ENCODE measurements at places on chromosomes 7 and 10. TPM values are rescaled to one million over a fixed set of nuclear protein-coding genes. Genes with fewer than 3 reads are reported as not detected.

The PNLIPRP2 gene
- total RNA-seq = not detected

The PPP1R3C gene
- 1.6 TPM for total RNA-seq

The STAG3 gene
- 3.4 TPM for total RNA-seq

The CALML3 gene
- total RNA-seq = not detected

The MRLN gene
- total RNA-seq = not detected

The SPDYE9 gene
- not detected for total RNA-seq

- DNase-seq = no peak
- no peak overlapping the region for H3K27ac ChIP-seq
- H3K4me1 ChIP-seq = no peaks in the 10 kb centered on the region
- no peaks in the 10 kb centered on the region for H3K27me3 ChIP-seq
- no peaks in the 10 kb centered on the region for H3K36me3 ChIP-seq
- no peak overlapping the region for H3K4me3 ChIP-seq
These were observed 47.1 kb upstream of the ZNRF2 start for GRCh38 chr7:30237271-30237695.

GRCh38 chr7:47782022-47782421, 166.2 kb downstream of the PKD1L1 start:
- no peaks in the 10 kb centered on the region for H3K27me3 ChIP-seq
- no peaks in the 10 kb centered on the region for H3K4me1 ChIP-seq
- H3K4me3 ChIP-seq = no peak overlapping the region
- H3K36me3 ChIP-seq = no peaks in the 10 kb centered on the region

GRCh38 chr7:19530261-19530660, 178.6 kb downstream of the POLR1F start:
- no peaks in the 10 kb centered on the region for H3K36me3 ChIP-seq
- no peak for DNase-seq
- no peak overlapping the region for H3K4me3 ChIP-seq
- no peaks in the 10 kb centered on the region for H3K4me1 ChIP-seq

All from GM23338 (cell line).